ENCODE measurements at places on chromosomes 1 and 21.

DNA sequence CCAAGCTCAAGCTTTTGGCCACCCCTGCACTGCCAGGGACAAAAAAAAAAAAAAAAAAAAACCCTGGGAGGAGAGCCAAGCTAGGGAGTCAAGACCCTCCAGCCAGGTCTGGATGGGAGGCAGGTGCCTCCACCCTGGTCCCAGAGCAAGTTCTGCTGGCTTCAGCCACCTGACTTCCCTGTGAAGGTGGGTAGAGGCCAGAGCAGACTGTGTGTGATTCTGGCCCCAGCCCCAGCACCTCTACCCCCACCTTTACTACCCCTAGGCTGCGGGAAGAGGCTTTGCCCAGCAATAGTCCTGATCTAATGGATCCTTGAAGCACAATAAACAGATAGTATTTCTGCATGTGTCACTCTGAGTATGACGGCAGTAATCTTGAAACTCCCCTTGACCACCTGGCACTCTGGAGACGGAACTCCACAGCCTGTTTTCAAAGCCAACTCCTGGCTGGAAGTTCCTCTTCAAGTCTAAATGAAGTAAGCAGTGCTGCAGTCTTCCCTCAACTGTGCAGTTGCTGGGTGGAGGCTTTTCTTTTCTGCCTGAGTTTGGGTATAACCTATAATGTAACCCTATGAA is 9.8 kb downstream of the PDZK1IP1 start:
- DNase-seq, result no peak

DNA sequence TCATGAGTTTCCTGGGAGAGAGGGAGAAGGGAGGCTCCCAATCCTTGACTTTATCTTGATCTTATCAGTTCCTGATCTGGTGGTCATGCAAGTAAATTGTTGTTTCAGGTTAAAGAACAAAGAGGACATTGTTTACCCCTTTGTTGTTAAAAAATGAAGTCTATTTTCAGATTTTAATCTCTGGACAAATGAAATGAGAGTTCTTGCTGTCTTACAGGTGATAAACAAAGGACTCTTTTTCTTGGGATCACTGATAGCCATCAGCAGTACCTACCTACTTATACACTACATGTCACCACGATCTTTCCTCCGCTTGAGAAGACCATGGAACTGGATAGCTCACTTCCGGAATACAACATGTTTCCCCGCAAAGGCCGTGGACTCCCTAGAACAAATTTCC is 48.4 kb downstream of the CHML start:
- no peak for DNase-seq

- DNase-seq, result peak; percentile 37
Measured at GRCh38 chr1:174769961-174770549, 229.7 kb upstream of the CACYBP start.

GRCh38 chr1:31904339-31905092 is 33.7 kb downstream of the PTP4A2 start:
- DNase-seq, result no peak

GRCh38 chr1:71809085-71809484 is 473.3 kb downstream of the NEGR1 start:
- no peak for DNase-seq

GRCh38 chr1:185427776-185428175 is 110.7 kb upstream of the IVNS1ABP start:
- no peak for DNase-seq

GRCh38 chr1:235073968-235074522 is 54.6 kb downstream of the TOMM20 start:
- no peak for DNase-seq

GRCh38 chr1:98051065-98051675 is 130.3 kb upstream of the DPYD start:
- no peak for DNase-seq

DNA sequence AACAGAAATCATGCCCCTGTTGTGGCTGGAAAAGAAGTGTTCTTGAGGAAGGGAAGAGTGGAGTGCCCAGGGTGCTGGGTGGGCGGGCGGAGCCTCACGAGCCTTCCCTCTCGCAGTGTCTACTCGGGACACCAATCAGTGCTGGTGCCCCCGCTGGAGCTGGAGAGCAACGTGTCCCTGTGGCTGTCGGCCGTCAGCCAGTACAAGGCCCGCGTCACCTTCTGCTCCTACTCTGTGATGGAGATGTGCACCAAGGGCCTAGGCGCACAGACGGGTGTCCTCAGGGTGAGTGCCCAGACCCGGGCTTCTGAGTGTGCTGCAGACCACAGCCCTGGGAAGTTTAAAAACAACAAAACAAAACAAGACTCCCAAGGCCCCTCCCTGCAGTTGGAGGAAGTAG is 47.4 kb downstream of the S100B start:
- DNase-seq, result no peak

DNA sequence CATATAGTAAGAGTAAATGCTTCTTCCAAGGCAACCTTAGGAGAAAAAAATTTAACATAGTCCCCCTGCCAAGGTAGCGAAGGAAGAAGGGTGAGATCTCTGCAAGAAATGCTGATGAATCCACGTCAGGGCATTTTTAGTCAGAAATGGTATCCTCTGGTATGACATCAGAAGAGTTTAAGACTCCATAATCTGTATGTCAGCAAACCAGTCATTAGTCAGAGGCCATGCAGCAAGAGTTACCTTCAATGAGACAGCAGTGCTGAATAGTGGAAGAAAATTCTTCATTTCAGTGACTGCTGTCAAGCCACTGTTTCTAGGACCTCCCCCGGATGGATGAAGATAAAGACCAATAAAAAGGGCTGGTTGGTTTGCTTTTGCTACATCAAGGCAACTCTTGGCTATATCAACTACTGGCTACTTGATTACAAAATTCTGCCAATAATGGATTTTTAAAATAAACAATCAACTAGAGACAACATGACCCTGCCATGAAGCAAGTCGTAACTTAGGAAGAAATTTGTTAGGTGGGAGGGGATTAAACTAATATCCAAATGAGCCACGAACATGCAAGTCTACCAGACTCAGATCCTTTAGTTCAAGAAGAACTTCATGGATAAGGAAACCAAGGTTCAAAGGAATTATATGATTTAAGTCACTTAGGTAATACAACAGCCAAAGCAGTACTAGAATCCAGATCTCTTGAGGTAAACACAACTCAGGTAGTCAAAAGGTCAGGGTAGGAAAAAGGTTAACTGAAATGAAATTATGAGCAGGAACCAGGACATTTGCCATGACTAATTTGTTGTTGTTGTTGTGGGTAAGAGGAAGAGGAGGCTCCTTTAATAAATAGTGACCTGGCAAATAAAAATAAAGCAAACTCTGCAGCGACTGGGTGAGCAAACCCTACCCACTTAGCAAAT is 25.6 kb upstream of the GUCA2A start:
- no peak for DNase-seq

- no peak for DNase-seq
Measured at GRCh38 chr1:57725318-57725717, 301.5 kb upstream of the DAB1 start.

DNA sequence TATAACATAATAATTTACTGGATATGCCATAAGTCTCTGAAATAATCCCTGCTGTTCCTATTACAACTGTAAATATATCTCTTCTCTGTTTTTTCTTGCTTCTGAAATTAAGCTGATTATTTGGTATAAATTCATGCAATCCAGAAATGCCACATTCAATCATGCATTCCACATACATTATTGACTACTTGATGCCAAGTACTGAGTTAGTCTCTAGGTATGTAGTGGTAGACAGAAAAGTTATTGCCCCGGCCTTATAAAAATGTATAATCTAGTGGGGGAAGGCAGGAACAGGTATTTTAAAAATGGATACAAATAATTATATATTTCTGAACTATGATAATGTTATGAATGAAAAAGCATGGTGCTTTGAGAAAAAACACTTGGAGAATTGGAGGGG is 338.6 kb upstream of the SNX7 start:
- no peak for DNase-seq

GRCh38 chr1:240295811-240296210 is 204.1 kb downstream of the FMN2 start:
- no peak for DNase-seq

GRCh38 chr1:202689082-202689481 is 21.2 kb downstream of the SYT2 start:
- no peak for DNase-seq

DNA sequence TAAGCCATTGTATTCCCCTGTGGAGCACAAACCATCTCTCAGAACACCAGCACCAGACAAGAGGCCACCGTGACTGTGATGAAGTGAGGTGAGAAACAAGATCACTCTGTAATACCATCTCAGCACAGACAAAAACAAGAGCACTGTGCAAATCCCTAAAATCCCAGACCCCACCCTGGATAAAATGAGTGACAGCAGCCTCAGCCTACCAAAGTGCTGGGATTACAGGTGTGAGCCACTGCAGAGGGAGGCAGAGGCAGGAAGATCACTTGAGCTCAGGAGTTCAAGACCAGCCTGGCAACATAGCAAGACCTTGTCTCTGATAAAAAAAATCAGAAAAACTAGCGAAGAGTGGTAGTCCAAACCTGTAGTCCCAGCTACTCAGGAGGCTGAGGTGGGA is 23.4 kb downstream of the SLC30A10 start:
- no peak for DNase-seq

- no peak for DNase-seq
Measured at GRCh38 chr1:199868777-199869176, 158.7 kb upstream of the NR5A2 start.

DNA sequence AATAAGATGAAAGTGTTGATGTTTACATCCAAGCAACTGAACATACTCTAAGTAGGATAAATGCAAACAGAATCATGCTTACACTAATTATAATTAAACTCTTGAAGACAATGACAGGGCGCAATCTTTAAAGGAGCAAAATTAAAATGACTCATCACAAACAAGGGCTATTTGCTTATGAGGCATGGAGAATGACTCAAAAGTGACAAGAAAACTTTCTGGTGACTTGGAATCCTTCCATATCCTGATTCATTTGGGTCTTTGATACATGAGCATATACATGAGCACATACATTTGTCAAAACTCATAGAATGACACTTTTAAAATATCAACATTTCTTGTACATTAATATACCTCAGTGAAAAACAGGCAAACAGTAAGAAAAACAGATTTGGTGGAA is 1632.3 kb downstream of the KCNT2 start:
- DNase-seq, result no peak

DNA sequence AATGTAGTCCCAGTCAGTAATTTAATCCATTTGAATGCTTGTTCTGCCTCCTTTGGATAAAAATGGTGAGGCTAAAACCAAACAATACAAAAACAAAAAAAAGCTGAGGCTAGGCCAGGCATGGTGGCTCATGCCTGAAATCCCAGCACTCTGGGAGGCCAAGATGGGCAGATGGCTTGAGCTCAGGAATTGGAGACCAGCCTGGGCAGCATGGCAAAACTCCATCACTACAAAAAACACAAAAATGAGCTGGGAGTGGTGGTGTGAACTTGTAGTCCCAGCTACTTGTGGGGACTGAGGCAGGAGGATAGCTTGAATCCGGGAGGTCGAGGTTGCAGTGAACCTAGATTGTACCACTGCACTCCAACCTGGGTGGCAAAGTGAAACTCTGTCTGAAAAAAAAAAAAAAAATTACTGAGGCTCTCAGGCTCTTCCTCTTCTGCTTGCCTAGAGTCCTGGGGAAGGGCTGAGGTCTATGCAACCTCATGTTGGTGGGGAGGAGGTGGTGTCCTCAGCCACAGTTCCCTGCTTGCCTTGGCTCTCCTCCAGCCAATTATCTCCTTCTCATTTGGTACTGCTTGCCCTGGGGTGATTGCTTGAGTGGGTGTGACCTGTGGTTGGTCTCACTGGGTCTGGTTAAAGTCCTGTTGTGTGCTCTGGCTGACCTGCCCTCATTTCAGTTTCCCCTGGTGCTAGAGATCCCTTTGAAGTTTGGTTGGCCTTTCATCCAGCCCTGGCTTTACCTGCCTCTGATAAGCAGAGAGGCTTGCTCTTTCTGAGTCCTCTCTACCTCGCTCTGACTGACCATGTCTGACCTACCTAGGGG is 20.9 kb downstream of the S1PR1 start:
- peak; percentile 24 for DNase-seq

GRCh38 chr1:87024936-87025540 is 110.6 kb downstream of the HS2ST1 start:
- no peak for DNase-seq

GRCh38 chr1:205692423-205692822 is 12.1 kb upstream of the SLC45A3 start:
- no peak for DNase-seq

DNA sequence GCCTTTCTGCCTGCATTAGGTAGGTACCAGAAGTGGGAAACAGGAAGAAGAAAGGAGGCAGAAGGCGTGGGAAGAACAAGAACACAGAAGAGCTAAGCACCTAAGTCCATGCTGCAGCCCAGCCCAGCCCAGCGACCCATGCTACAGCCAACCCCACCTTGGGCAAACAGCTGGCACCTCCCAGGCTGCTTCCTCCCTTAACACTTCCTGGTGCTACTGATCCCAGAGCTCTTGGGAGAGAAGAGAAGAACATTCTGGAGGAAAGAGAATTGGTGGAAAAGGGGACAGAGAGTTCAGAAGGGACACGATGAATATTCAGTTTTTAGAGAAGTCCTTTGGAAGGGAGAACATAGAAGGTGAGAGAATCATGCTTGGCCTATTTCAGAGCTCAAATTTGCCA is 28.5 kb downstream of the PLEKHA6 start:
- DNase-seq, result no peak

DNA sequence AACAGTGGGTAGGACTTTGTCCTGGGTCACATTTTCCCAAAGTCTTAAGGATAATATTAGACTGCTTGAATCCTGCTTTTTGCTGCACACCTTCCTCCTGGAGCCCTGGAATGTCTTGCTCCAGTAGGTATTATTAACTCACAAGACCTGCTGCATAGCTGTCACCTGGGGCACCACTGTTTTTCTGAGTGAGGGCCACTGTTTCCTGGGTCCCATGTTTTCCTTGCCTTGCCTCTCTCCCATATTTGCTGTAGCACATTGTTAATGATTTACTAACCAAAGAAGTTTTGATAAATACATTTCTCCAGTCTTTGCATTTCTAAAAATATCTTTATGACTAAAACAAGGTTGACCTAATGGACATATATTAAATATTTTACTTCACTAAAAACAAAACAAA is 22.5 kb upstream of the FCAMR start:
- no peak for DNase-seq

GRCh38 chr1:64005801-64006200 is 197.6 kb upstream of the UBE2U start:
- DNase-seq, result no peak

DNA sequence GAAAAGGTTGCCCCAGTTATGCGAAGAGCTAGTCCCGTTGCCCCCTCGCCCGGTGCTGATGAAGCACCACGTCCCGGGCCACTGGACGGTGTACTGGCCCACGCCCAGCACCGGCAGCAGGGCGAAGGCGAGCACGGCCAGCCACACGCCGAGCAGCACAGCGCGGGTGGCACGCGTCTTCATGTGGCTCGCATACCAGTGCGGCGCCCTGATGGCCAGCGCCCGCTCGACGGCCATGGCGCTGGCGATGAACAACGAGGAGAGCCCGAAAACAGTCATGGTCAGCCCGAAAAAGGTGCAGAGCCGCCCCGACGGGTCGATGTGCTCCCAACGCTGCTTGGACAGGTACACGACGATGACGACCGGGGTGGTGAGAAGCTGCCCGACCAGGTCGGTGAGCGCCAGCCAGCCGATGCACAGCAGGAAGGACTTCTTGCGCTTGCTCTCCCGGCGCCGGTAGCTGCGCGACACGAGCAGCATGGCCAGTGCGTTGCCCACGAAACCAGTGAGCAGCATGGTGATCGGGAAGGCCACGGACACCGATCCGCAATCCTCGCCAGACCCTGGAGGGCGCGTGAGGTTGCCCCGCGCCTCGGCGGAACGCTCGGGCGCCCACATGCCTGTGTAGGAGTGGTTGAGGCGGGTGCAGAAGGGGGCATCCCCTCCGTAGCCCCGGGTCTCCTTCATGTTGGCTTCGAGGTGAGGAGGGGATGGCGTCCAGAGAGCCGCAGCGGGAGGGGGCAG is 553 bp downstream of the PTGER3 start:
- no peak for DNase-seq

Data from cerebellar nuclear complex (tissue), 1 donor.